ENCODE measurements at places on chromosomes 5 and 9. TPM values are rescaled to one million over a fixed set of nuclear protein-coding genes. Genes with fewer than 3 reads are reported as not detected.

The ENHO gene
- total RNA-seq: not detected

The ABO gene
- 2.1 TPM for total RNA-seq

The BARHL1 gene
- total RNA-seq: not detected

The LOX gene
- total RNA-seq: not detected

The PDE6A gene
- total RNA-seq: not detected

The CTXN3 gene
- total RNA-seq: not detected

The UBE2B gene
- 98.9 TPM for total RNA-seq

The SLC4A9 gene
- total RNA-seq: 0.10 TPM

The AK8 gene
- total RNA-seq: 0.17 TPM
